Naive thymus-derived CD4-positive, alpha-beta T cell (primary cell): ENCODE measurements at places on chromosomes 7 and 10.

DNA sequence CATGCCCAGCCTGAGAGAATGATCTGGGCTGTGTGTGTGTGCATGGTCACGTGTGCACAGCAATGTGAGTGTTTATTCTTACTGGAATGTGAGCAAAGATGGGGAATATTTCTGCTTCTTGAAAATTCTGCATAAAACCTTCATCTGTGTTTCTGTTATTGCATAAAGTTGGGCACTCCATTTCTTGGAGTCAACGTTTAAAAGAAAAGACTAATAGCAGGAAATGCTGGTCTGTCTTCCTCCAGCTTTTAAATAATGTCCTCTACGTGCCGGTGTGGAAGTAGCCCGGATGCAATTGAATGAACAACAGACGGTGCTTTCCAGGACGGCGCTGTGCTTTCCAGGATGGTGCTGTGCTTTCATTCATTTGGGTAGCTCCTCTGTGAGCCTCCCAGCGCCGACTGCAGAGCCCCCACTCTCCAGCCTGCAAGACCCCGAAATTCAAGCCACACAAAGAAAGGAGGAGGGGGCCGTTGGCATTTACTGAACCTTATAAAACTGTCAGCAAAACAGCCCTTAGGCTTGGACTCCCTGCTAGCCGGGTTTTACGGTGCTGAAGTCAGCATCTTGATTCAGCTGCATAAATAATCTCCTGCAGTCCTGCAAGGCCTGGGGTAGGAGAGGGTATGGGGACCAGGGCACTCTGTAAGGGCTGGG is 158.2 kb upstream of the PRKCQ start:
- no peak overlapping the region for H3K27ac ChIP-seq
- H3K4me1 ChIP-seq, result no peaks in the 10 kb centered on the region
- DNase-seq, result no peak
- peaks cover 5% of the 10 kb centered on the region for H3K27me3 ChIP-seq

DNA sequence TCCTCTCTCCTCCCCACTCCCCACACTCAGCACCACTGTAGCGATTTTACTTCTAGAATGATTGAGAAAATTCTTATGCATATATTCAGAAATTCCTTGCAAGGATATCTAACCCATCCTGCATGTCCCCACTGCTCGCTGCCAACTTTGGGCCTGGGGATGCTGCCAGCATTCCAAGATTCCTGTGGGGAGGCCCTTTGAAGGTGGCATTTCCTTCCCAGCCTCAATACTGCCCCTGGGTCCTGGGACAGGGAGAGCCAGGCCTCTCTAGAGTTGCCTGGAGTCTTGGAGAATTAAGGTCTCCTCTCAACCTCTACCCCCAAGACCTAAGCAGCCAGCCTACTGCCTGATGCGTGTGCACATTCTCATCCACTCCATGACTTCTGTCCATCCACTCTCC is 303.5 kb downstream of the NEBL start:
- no peaks in the 10 kb centered on the region for H3K4me1 ChIP-seq
- DNase-seq, result no peak
- H3K27me3 ChIP-seq, result no peaks in the 10 kb centered on the region
- H3K36me3 ChIP-seq, result no peaks in the 10 kb centered on the region
- no peak overlapping the region for H3K27ac ChIP-seq

DNA sequence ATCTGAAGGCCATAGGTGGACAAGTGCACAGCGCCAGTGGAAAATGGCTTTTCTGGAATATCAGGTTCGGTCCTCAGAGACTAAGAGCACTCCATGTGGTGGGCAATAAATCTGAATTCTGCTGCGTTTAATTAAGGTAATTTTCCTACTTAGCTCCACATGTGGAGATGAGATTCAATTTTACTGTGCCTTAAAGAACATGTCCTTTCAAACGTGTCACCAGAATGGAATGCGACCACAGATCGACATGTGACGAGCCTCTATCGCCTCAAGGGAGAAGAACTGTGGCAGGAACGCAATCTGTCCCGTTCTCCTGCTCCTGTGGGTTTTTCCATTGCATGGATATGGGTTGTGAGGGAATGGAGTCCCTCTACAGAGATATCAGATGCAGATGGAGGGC is 205.3 kb upstream of the ZNF32 start:
- no peak overlapping the region for H3K27ac ChIP-seq
- no peak for DNase-seq
- no peaks in the 10 kb centered on the region for H3K36me3 ChIP-seq
- no peaks in the 10 kb centered on the region for H3K4me1 ChIP-seq
- H3K27me3 ChIP-seq, result no peaks in the 10 kb centered on the region

DNA sequence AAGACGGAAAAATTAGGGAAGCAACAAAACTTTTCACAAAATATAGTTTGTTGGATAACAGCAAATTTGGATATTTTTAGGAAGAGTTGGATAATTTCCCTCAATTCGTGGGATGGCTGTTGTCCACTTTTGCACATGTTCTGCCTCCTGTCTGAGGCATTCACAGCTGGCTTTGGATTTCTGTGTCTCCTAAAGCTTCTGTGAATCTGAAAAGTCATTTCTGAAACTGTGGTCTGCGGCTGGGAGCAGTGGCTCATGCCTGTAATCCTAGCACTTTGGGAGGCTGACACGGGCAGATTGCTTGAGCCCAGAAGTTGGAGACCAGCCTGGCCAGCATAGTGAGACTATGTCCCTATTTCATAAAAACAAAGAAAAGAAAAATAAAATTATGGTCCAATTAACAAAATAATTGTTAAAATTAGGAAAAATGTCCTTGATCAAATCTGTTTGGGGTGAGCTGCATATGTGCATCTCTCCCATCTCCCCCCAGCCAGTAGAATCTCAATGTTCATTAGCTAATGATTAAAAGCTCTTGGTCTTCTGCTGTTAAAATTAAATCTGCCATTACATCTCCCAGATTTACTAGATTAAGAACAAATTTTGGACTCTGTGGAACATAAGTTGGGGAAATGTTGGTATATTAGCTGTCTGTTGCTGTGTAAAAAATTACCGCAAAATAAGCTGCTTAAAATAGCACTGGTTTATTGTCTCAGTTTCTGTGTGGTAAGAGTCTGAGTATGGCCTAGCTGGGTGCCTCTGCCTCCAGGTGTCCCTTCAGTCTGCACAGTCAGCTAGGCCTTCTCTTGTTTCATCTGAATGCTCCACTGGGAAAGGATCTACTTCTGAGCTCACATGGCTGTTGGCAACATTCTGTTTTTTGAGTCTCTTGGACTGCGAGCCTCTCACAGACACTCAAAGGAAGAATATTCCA is 332.0 kb upstream of the FZD1 start:
- H3K4me3 ChIP-seq, result no peak overlapping the region
- no peak for DNase-seq
- H3K4me1 ChIP-seq, result no peaks in the 10 kb centered on the region
- no peaks in the 10 kb centered on the region for H3K36me3 ChIP-seq
- no peak overlapping the region for H3K27ac ChIP-seq

GRCh38 chr10:132144086-132144485 is 42.7 kb upstream of the DPYSL4 start:
- H3K27me3 ChIP-seq, result no peaks in the 10 kb centered on the region
- no peak overlapping the region for H3K27ac ChIP-seq
- DNase-seq, result no peak
- no peaks in the 10 kb centered on the region for H3K36me3 ChIP-seq
- H3K4me1 ChIP-seq, result no peaks in the 10 kb centered on the region
- no peak overlapping the region for H3K4me3 ChIP-seq

GRCh38 chr10:14838582-14839304 is 637 bp downstream of the HSPA14 start:
- H3K27ac ChIP-seq, result peak overlapping the region; percentile 94
- peaks cover 17% of the 10 kb centered on the region for H3K4me1 ChIP-seq
- no peak for DNase-seq
- H3K27me3 ChIP-seq, result no peaks in the 10 kb centered on the region
- peaks cover 6% of the 10 kb centered on the region for H3K36me3 ChIP-seq

DNA sequence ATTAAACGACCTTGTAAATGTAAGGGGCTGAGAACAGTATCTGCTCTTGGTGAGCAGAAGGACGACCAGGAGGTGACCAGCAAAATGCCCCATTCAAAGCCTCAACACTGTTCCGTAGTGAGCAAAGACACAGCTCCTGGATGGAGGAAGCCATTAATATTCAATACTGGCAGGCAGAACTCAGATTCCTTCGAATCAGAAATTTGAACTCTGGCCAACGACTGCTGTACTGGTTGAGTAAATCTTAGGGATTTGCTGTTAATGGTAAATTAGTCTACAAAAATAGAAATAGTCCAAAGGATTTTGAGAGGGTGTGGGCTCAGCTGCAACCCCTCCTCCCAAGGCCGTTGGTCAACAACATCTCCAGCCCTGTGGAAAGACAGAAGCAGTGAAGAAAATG is 130.5 kb upstream of the PFKP start:
- no peak overlapping the region for H3K4me3 ChIP-seq
- H3K36me3 ChIP-seq, result no peaks in the 10 kb centered on the region
- DNase-seq, result no peak
- no peaks in the 10 kb centered on the region for H3K4me1 ChIP-seq

GRCh38 chr7:116021237-116021636 is 9.3 kb downstream of the TFEC start:
- H3K4me3 ChIP-seq, result no peak overlapping the region
- H3K27ac ChIP-seq, result no peak overlapping the region

DNA sequence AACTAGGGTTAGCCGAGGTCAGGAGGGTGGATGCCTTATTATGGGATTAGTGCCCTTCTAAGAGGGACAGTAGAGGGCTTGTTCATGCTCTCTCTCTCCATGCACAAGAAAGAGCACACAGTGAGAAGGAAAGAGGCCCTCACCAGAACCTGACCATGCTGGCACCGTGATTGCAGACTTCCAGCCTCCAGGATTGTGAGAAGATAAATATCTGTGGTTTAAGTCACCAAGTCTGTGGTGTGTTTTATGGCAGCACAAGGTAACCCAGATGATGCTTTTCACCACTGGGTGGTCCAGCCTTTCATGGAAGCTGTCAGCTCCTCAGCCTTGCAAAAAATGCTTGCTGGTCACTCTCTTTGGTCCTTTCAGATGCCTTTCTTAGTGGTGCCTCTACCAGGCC is 175.9 kb downstream of the ANKRD30A start:
- no peak overlapping the region for H3K4me3 ChIP-seq
- H3K27me3 ChIP-seq, result no peaks in the 10 kb centered on the region
- H3K36me3 ChIP-seq, result no peaks in the 10 kb centered on the region
- DNase-seq, result no peak
